Stimulated activated CD4-positive, alpha-beta T cell treated with anti-CD3 and anti-CD28 coated beads, Interleukin-12 subunit alpha, Interleukin-12 subunit beta, amount 100 ng/mL, for 48 hours (primary cell): ENCODE measurements at places on chromosomes 5 and 9.

- no peak for DNase-seq
These were observed 512.2 kb downstream of the ZNF608 start for GRCh38 chr5:124234022-124234769.

DNA sequence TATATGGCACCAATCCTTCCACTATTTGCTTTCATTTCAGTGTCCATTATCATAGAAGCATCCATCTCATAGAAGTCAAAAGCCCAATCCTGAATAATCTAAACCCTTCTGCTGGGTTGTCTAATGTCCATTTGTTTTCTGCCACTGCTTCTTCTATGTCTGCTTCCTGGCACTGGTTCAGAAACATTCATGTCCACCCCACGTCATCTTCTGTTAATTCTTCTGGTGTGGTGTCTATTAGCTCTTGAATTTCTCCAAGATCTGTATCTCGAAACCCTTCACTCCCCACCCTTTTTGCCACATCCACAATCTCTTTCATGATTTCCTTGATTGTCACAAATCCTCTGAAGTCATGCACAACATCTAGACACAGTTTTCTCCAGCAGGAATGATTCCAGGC, 23.2 kb upstream of the GOLGA1 start:
- no peak for DNase-seq

GRCh38 chr9:6819112-6819511, 61.3 kb downstream of the KDM4C start:
- DNase-seq, result no peak

- no peak for DNase-seq
These were observed 49.5 kb downstream of the CAMSAP1 start for GRCh38 chr9:135857843-135858242.

DNA sequence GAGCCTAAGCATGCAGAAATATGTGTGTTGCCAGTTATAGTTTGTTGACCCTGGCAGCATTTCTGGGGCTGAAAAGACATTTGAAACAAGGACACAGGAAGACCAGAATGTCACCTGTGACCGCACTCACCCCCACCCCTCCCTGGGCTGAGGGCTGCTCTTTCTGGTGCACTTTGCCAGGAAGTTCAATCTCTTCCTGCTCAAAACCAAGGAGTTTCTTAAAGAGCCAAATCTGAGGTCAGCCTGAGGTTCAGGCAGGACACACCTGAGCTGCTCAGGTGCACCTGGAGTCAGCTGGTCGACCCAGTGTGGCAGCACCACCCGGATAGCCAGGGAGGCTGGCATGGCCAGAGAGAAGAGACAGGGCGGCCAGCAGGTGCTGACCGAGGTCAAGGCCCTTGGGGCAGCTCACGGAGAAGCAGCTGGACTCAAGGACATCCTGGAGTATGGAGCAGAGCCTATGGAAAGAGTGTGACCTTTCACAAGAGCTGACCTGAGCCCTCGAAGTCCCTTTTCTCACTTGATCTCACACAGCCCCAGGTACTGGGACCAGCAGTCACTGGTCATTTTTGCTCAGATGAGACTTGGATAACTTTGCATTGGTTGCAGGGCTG, 376.9 kb upstream of the IRX4 start:
- DNase-seq, result no peak

DNA sequence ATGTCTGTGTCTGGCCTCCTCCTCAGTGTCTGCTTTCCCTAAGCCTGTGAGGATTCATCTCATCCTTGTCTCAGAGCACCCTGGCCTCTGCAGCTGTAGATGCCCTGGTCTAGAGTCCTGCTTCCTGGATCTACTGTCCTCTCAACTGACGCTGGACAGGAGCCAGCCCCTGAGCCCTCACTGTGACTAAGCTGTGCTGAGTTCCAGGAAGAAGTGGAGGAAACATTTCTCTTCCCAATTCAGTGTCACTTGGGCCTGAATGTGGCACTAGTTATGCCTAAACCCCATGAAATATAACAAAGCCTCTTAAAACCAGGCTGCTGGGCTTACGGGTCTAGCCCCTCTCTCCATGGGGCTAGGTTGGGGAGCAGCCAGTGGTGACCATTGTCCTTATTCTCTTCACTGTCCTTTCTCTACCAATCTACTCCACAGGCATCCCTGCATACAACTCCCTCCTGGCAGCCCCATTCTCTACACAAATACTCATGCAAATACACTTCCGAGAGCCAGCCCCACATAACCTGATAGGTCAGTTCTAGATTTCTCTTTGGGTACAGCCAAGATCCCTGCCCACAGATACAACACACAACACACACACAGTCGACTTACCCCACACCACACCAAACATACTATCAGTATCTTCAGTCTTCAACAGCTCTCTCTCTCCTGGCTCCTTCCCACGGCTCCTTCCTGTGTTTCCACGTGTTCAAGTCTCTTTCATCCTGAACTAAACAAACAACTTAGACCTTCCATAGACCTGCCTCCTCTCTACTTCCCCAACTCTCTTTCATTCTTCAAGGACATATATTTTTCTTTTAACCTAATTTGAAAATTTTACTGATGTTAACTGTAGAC, 220.8 kb downstream of the SNX18 start:
- no peak for DNase-seq

- no peak for DNase-seq
These were observed 58.7 kb upstream of the ERBIN start for GRCh38 chr5:65867542-65868195.

- DNase-seq, result no peak
These were observed 32.0 kb upstream of the DMRT2 start for GRCh38 chr9:1018121-1018520.

DNA sequence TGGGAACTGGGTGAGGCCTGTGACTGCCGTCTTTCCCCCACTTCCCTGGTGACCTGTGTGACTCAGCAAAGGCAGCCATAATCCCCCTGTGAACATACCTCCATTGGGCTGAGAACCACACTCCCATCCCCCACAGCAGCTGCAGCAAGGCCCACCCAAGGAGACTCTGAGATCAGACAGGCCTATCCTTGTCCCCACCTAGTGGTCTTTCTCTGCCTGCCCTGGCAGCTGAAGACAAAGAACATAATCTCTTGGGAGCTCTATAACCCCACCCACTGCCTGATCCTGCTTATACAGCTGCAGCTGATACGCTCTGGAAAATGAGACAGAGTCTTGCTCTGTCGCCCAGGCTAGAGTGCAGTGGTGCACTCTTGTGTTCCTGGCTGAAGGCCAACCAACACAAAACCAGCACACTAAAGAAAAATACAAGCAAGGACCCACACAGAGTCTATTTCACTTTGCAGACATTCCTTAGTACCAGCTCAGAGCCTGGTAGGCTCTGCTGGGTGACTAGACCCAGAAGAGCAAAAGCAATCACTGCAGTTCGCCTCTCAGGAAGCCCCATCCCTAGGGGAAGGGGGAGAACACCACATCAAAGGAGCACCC, 106.7 kb downstream of the MCTP1 start:
- no peak for DNase-seq

GRCh38 chr5:112684737-112685136, 52.9 kb upstream of the APC start:
- no peak for DNase-seq

GRCh38 chr9:116212986-116213692, 59.5 kb downstream of the PAPPA start:
- no peak for DNase-seq

DNA sequence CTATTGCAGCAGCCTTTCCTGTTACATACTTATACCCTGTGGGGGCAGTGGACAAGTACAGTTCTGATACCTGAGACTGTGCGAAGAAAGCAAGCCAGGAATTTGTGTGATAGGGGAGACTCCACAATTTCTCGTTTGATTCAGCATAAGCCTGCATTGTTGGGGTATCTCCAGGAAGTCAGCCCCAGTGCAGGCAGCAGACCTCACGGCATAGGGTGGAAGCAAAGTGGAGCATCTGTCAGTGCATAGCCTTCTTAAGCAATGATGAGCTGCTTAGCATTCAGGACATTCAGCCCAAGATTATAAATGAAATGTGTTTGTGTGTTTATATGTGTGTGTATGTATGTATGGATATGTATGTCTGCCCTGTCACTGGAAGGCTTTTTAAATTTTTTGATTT, 157.0 kb downstream of the SH3GL2 start:
- DNase-seq, result no peak

GRCh38 chr5:98299435-98299834, 474.0 kb upstream of the RGMB start:
- no peak for DNase-seq

DNA sequence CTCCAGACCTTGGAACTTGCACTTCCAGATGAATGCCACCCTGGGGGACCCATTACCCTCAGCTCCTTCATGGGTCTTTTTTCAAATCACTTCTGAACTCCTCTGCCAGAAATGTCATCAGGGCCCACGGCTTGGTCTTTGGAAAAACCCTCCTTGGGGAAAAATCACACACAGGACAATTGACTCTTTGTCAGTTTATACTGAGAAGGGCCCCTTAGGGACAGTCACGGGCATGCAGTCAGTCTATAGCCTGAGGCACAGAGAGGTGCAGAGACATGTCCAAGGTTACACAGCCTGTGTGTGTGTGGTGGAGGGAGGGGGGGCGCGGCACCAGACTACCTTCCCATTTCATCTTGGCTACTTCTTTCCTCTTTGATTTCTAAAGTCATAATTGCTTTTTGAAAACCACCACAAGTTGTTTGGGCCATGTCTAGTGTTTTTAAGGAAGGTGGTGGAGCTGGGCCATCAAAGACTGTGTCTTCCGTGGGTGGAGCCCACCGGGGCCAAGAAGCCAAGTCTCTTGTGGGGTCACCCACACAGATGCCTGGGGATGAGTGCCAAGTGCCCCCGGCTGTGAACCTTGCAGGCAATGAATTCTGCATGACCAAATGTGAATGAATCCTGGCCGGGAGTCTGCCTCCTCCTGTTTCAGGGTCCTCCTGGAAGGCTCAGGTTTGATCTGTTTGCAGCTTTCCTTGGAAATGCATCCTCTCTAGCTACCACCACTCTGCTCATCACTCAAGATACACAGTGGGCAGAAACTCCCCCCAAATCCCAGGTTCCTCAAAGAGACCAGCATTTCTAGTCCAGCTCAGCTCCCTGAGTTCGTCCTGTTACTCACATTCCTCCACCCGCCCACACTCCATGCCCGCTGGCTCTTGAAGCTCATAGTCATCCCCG, 200.1 kb upstream of the TBC1D2 start:
- no peak for DNase-seq

- no peak for DNase-seq
These were observed 303.0 kb upstream of the PDE4D start for GRCh38 chr5:60196385-60197113.

GRCh38 chr9:35508069-35508468, 18.2 kb downstream of the RUSC2 start:
- DNase-seq, result no peak

- no peak for DNase-seq
These were observed 37.4 kb downstream of the PIK3R1 start for GRCh38 chr5:68252673-68253623.

- no peak for DNase-seq
These were observed 3.5 kb downstream of the IFNA2 start for GRCh38 chr9:21381448-21382339.

- peak; percentile 27 for DNase-seq
These were observed 984 bp downstream of the STXBP1 start for GRCh38 chr9:127612939-127613582.

DNA sequence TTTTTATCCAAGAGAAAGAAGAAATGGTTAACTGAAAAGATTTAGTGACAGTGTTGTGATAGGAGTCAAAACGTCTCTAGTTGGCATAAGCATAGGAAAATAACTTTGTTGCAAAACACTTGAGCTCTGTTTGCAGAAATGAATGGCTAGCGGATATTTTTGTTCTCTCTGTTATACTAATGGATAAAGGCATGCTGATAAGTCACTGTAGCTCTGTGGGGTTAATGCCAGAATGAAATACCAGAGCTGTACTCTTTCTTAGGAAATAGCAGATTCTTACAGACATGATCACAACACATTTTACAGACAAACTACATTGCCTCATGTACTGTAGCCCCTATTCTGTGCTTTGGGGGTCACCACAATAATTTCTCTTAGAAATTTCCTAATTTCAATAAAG, 202.8 kb downstream of the DMRTA1 start:
- no peak for DNase-seq
